Activated CD4-positive, alpha-beta T cell treated with anti-CD3 and anti-CD28 coated beads, Interleukin-2, amount 50 U/mL, for 1 hour (primary cell): ENCODE measurements at places on chromosomes 2 and 18.

DNA sequence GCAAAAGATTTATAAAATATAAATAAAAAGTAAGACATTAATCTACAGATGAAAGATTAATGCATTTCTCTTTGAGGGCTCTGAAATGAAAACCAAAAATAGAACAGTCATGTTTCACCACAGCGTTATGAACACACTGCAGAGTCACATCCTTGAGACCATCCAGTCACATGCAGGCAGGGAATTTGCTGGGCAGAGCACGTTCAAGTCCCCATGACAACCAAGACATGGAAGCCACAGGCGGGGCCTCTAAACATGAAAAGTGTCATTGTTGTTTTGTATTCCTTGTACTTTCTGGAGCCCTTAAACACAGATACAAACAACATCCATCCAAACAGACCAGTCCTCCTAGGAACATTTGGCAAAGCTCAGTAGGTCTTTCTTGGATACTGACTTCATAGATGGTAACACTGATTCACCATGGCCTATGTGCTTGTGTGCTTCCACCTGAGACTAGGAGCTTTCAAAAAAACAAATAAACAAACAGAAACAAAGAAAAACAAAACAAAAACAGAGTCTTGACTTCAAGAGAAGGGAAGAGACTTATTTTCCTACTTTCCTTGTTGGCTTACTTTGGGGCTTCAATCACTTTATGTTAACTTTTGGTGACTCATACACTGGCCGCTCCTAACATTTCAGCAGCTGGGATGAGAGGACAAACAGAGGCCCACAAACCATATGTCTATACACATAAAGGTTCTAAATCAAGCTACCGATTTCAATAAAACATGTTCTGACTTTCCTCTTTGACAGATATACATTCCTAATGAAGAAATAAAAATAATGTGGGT lies 99.5 kb upstream of the CCDC85A start:
- DNase-seq, result no peak

GRCh38 chr18:67509741-67510391 lies 6.7 kb downstream of the DSEL start:
- no peak for DNase-seq

GRCh38 chr2:46634905-46635304 lies 155.5 kb downstream of the TMEM247 start:
- no peak for DNase-seq

DNA sequence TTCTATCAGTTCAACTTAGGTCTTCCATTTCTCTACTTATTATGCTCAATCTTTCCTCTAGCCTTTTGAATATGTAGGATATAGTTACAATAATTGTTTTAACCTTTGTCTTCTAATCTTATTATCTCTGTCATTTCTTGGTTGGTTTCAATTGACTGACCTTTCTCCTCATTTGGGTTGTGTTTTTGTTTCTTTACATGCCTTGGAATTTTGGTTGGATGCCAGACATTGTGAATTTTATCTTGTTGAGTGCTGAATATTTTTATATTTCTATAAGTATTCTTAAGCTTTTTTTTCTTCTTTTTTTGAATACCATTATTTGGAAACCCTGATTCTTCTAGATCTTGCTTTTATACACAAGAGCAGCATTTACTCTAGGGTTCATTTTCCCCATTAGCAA lies 30.7 kb upstream of the TMEM247 start:
- no peak for DNase-seq

- no peak for DNase-seq
These were observed 21.7 kb downstream of the BIN1 start for GRCh38 chr2:127085317-127085681.

DNA sequence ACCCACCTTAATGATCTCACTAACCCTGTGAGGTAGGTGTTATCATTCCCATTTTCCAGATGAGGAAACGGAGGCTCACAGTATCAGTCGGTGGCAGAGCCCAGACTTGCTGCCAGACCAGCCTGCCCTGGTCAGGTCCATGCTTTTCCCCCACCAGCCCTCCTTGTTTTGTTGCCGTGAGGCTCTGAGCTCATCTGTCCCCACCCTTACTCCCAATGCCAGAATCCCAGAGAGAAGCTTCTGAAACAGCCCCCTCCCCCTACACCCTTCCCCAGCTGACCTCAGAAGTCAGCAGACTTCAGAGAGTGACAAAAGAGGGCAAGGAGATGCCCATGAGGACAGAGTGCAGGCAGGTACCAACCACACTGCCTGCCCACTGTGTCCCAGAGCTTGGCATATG lies 20.8 kb upstream of the TNS1 start:
- DNase-seq, result no peak

- no peak for DNase-seq
These were observed 7.7 kb downstream of the ZSCAN30 start for GRCh38 chr18:35282353-35282752.

- DNase-seq, result no peak
These were observed 313.2 kb upstream of the HS6ST1 start for GRCh38 chr2:128631698-128632500.

DNA sequence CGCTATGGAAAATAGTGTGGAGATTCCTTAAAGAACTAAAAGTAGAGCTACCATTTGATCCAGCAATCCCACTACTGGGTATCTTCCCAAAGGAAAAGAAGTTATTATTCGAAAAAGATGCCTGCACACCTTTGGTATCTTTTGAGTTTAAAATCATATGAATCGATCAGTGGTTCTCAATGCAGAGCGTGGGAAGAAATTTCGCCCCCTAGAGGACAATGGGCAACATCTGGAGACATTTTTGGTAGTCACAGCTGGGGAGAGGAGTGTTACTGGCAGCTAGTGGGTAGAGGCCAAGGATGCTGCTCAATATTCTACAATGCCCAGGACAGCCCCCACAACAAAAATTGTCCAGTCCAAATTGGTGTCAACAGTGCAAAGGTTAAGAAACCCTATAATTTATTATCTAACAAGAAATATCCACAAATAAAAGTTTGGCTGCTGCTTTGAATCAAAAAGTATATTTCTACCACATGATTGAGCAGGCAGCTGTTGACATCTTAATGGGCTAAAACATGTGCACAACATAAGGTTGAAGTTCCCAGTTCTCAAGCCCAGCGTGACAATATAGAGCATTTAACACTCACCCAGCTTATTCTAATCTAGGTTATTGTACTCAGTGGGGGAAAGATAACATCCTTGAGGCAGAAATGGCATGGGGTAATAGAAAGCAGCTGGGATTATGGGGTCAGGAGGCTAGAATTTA lies 425.7 kb downstream of the LRATD1 start:
- no peak for DNase-seq

DNA sequence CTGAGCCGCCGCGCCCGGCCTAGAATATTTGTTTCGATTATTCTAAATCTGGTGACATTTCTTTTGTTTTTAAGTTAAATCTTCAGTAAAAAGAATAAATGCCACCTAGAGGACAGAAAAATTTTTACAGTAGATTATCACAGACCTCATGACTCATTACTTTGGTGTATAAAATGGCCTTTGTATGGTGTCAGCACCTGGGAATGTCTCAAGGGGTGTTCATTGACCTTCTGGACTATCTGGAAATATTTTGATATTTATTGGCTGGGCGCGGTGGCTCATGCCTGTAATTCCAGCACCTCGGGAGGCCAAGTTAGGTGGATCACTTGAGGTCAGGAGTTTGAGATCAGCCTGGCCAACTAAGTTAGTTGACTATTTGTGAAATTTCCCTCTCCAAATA lies 30.3 kb upstream of the SLC30A6 start:
- no peak for DNase-seq

GRCh38 chr18:40259115-40259835 lies 1695.8 kb upstream of the PIK3C3 start:
- no peak for DNase-seq

GRCh38 chr2:239255218-239255617 lies 145.6 kb downstream of the HDAC4 start:
- DNase-seq, result no peak

- DNase-seq, result no peak
These were observed 350.7 kb upstream of the MYT1L start for GRCh38 chr2:2681711-2682251.

GRCh38 chr2:110995911-110996310 lies 124.8 kb upstream of the BCL2L11 start:
- no peak for DNase-seq

DNA sequence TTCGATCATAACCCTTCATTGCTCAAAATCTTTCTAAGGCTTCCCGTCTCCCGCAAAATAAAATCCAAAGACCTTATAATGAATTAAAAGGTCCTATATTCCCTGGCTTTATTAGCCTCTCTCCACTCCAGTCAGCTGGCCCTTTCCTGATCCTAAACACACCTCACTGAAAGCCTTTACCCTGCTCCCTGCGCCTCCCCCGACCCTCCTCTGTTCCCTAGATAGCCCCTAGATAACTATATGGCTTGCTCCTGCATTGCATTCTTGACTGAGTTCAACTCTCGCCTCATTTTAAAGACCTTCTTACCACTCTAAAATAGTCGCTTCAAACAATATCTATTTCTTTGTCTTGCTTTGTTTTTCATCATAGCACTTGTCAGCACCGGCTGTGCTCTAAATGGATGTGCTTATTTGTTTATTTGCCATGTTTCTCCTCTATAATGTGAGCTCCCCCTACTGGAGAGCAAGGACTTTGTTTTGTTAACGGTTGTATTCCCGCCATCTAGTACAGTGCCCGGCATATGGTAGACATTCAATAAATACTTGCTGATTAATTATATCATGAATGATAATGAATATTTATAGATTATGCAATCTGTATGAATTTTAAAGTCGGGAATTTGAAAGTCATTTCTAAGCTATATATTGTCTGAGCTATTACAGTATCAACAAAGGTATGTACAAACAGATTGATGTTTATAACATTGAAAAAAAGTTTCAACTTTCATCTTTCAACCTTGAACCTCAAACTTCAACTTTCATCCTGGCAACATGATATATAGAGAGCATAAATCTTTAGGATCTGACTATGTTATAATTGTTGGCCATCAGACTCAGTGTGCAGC lies 32.4 kb upstream of the VIT start:
- DNase-seq, result no peak

- no peak for DNase-seq
These were observed 18.9 kb upstream of the OTOS start for GRCh38 chr2:240159251-240159839.

DNA sequence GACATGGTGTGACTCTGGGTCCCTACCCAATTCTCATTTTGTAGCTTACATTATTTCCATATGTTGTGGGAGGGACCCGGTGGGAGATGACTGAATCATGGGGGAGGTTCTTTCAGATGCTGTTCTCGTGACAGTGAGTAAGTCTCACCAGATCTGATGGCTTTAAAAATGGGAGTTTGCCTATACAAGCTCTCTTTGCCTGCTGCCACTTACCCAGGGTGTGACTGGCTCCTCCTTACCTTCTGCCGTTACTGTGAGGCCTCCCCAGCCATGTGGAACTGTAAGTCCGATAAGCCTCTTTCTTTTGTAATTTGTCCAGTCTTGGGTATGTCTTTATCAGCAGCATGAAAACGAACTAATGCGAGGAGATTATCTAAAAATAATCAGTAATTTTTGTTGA lies 1683.2 kb upstream of the SLC39A10 start:
- DNase-seq, result no peak

GRCh38 chr2:37797081-37797480 lies 125.6 kb upstream of the CDC42EP3 start:
- no peak for DNase-seq

- DNase-seq, result no peak
These were observed 429.0 kb downstream of the SUCLG1 start for GRCh38 chr2:84029903-84030575.

DNA sequence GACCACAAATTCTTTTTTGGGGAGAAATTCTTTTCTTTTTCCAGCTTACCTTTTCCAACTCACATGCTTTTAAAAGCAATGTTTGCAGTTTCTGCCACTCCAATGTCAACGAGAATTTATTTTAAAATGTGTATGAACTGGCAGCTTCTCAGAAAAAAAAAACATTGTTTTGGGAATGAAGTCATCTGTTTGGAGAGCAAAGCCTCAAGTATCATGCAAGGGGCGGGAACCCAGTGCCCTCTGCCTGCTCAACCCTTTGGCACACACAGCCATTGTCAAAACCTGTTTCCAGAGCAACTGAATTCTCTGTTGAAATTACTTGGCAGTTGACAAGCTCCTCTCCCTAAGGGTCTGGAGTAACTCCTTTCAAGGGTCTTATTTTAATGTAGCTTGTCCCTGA lies 128.5 kb downstream of the QPCT start:
- no peak for DNase-seq

- DNase-seq, result no peak
These were observed 254.3 kb downstream of the CAMKMT start for GRCh38 chr2:44615950-44616518.

- DNase-seq, result no peak
These were observed 97.4 kb upstream of the NABP1 start for GRCh38 chr2:191580581-191580980.

DNA sequence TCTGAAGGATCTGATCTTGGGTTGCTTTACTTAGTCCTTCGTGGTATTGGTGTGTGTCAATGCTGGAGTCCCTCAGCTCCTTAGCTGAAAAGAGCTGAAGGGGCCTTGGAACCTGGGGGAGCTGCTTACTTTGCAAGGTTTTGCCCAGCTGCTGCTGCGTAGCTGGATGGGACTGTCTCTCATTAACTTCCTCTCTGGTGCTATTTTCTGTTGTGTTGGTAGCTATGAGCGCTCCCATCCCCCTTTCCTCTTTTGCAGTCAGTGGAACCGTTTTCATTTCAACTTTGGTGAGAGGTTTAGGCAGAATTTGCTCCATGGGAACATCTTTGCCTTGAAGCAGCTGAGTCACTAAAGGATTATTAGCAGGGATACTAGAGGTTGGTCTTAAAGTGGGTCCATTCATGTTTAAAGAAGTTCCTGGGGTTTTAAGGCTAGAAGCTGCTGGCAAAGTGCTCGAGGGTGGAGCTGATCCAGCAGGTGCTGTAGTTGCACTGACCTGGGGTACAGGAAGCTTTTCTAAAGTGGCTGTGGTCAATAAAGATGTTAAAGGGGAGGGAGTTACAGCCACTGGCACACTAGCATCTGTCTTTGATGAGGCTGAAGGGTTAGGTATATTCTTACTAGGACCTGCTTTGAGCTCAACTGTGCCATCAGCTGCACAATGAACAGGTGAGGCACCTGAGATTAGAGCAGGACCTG lies 69.9 kb upstream of the DTNB start:
- no peak for DNase-seq

- no peak for DNase-seq
These were observed 478.1 kb upstream of the CHAC2 start for GRCh38 chr2:53289309-53290006.

GRCh38 chr18:1906421-1906820 lies 664.9 kb downstream of the METTL4 start:
- no peak for DNase-seq

GRCh38 chr2:175807031-175807873 lies 194.8 kb downstream of the LNPK start:
- no peak for DNase-seq

- DNase-seq, result no peak
These were observed 290.4 kb downstream of the PTPRM start for GRCh38 chr18:7857562-7857961.

GRCh38 chr2:62736899-62737559 lies 31.5 kb downstream of the EHBP1 start:
- DNase-seq, result no peak
